Activated CD4-positive, alpha-beta T cell treated with anti-CD3 and anti-CD28 coated beads for 24 hours (primary cell): ENCODE measurements at places on chromosomes 3 and 15.

DNA sequence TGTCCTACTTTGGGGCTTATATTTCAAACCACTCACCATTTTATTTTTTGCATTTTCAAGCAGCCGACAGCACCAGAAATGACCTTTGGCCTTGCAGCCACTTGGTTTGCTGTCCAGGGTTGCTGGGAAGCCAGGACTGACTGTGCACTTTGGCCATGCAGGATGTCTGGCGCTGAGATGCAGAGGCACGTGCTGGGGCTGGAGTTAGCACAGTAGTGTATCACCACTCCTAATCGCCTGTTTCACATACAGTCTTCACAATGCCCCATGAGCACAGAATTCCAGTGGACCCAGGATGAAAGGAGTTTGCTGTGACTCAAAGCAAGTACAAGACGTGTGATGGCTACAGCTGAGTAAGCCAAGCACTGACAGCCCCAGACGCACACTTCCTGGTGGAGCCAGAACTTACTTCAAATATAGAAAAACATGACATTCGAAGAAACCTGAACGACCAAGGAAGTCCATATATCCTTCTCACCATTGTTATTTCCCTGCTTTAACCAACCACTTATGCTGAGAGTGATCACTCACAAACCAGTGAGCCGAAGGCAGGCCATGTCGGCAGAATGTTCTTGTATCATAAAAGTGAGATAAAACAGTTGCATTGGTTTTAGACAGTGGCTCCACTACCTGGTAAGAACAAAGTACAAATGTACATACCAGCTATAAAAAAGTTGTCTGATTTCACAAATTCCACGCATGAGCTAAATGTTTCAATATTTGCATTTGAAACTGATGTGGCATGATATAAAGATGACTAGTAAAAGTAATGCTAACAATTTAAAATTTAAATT lies 16.0 kb downstream of the OCA2 start:
- no peak for DNase-seq

- no peak for DNase-seq
Measured at GRCh38 chr3:168116279-168116678, 20.6 kb upstream of the GOLIM4 start.

- no peak for DNase-seq
Measured at GRCh38 chr3:10927551-10927950, 65.0 kb upstream of the SLC6A1 start.

DNA sequence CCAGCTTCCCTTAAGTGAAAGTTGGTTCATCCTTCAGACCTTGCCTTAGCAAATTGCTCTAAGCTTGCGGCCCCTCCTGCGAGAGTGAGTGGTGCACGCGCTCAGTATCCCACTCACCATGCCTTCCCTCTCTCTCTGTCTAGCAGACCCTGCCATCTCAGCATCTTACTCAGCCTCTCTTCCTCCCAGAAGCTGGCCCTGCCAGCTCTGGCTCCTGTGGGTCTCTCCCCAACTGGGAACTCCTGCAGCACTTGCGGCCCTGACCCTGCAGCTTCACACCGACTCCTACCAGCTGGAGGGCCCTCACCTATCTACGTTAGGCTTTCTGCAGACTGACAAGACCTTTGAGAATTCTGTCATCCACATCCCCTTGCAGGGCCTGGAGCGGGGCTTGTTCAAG lies 286.1 kb upstream of the TLE3 start:
- DNase-seq = no peak

GRCh38 chr3:168531116-168531515 lies 435.4 kb upstream of the GOLIM4 start:
- DNase-seq = no peak

GRCh38 chr15:35306361-35306981 lies 221.4 kb upstream of the NANOGP8 start:
- DNase-seq = no peak

DNA sequence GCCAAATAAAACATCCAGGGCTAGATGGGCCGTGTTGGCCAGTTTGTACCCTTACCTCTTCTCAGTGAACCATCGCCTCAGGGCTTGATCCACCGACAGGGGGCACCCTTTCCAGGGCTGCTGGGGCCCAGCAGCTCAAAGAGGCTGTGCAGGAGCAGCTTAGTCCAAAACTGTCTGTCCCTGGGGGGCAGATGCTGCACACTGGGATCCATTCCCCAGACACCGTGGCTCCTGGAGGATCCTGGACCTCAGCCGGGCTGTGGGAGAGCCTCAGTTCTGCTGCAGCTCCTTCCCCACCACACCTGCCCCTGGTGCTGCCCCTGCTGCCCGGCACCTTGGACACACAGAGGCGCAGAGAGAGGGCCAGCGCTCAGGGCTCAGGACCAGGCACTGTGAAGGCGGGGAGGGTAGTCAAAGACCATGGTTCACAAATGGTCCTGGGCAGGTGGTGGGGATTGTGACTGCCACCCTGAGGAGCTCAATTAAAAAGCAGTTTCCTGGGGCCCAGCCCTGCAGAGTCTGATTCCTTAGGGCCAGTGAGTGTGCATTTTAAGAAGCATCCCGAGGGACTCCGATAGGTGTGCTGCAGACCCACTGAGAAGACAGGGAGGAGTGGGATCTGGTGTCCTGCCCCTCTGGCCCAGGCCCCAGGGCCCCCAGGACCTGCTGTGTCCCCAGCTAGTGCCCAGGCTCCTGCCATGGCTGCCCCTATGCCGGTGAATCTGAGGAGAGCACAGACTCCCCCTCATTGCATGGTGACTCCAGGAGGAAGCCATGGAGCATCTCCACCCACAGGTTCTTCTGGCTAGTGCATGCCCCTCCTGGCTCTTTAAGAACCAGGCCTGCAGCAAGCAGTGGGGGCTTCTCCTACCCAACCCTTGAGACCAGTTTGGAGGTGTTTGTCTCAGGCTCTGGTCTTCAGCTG lies 86.5 kb upstream of the PRR20G start:
- DNase-seq = peak; percentile 6

DNA sequence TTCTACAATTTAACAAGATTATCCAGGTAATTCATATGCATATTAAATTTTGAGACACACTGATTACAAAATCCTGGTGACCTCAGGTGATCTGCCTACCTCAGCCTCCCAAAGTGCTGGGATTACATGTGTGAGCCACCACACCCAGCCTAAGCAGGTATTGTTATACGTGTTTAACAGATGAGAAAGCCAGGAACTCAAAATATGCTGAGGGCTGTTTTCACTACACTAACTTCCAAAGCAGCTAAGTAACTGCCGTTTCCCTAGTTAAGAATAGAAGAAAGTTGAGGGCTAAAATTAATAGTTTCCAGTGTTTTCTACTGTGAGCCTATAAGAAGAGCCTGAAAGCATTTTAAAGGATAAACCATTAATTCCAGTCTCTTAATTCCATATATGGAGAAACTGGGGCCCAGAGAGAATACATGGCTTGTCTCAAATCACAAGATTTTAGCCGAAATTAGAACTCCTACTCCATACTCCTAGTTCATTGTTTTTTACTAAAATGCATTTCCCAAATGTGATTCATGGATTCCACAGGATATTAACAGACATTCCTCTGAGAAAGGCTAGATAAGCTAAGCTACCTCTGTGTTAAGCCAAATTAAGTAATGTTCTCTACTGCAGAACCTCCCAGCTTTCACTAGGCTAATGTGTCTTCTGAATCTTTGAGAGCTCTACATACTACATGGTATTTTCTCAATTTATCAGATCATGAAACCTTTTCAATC lies 17.0 kb upstream of the AVEN start:
- DNase-seq = no peak

- DNase-seq = no peak
Measured at GRCh38 chr15:29208836-29209235, 60.8 kb downstream of the NSMCE3 start.

- DNase-seq = no peak
Measured at GRCh38 chr3:183548262-183548769, 7.2 kb downstream of the KLHL6 start.

DNA sequence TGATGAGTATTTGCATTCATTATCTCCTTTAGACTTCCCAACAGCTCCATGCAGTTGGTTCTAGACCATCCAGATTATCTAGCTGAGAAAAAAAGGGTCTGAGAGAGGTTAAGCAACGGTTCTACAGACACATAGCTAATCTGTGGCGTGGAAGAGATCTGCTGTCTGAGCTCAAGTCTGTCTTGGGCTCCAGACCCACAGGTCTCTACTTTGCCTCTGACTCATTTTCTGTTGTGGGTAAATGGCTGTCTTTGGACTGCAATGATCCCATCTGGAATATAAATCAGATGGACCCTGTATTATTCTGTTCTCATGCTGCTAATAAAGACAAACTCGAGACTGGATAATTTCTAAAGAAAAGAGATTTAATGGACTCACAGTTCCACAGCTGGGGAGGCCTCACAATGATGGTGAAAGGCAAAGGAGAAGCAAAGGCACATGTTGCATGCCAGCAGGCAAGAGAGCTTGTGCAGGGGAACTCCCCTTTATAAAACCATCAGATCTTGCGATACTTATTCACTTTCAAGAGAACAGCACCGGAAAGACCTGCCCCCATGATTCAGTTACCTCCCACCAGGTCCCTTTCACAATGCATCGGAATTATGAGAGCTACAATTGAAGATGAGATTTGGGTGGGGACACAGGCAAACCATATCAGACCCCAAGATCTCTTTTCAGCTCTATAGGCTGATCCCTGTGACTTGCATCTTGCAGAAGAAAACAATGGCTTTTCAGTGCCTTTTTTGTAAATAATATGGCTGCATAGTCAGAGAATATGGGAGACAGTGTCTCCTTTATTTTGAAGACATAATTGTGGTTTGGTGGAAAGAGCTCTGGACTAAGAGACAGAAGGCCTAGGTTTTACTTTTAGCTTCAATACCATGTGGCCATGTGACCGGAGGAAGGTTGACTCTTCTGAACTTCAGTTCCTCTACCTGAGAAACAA lies 24.7 kb downstream of the CEMIP start:
- peak; percentile 20 for DNase-seq

GRCh38 chr3:39169712-39170111 lies 16.3 kb upstream of the CSRNP1 start:
- no peak for DNase-seq

- no peak for DNase-seq
Measured at GRCh38 chr3:56711344-56711743, 28.3 kb upstream of the TASOR start.

DNA sequence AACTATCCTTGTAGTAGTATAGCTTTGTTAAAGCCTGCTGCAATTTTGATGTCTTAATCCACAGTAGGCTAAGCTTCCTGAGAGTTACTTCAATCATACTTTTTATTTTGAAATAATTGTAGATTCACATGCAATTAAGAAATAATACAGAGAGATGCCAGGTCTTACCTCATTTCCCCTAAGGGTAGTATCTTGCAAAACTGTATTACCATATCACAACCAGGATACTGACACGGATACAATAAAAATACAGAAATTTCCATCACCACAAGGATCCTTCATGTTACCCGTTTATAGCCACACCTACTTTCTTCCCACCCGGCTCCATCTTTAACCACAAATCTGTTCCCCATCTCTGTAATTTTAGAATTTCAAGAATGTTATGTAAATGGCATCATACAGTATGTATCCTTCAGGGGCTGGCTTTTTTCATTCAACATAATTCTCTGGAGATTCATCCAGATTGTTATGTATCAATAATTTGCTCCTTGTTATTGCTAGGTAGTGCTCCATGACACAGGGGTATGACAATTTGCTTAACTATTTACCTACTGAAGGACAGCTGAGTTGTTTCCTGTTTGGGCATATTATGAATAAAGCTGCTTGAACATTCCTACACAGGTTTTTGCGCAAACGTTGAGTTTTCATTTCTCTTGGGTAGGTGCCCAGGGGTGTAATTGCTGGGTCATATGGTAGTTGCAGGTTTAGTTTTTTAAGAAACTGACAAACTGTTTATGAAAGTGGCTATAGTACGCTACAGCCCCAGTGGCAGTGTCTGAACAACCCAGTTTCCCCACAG lies 21.6 kb downstream of the BDH1 start:
- DNase-seq = no peak

GRCh38 chr15:88890495-88890894 lies 4.8 kb downstream of the HAPLN3 start:
- no peak for DNase-seq

DNA sequence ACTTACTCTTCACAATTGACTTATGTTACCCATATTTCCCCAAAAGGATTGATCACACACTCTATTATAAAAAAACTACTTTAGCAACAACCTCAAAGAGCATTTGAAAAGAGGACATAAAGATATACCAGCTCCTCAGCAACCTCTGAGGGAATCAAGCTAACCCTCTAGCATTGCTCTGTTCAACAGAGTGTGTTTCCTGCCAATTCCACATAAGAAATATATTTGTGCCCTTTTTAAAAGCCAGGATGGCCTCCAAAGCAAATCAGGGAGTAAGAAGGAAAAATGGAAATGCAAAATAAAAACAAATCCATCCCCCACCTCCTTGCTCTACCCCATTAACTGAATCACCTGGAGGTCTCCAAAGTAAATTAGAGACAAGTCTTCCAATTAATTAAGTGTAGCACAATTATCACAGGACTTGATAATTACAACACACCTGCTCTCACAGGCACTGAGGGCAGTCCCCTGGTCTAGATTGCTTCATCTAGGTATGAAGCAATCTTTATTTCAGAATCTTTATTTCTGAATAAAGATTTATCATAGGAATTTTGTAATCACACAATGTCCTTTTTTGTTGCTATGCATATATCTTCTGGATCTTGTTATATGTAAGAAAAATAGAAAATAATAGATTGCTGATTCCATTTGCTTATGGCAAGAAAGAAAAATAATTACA lies 34.8 kb downstream of the GPR176 start:
- DNase-seq = no peak

GRCh38 chr15:90570643-90571042 lies 40.9 kb downstream of the CRTC3 start:
- DNase-seq = no peak

DNA sequence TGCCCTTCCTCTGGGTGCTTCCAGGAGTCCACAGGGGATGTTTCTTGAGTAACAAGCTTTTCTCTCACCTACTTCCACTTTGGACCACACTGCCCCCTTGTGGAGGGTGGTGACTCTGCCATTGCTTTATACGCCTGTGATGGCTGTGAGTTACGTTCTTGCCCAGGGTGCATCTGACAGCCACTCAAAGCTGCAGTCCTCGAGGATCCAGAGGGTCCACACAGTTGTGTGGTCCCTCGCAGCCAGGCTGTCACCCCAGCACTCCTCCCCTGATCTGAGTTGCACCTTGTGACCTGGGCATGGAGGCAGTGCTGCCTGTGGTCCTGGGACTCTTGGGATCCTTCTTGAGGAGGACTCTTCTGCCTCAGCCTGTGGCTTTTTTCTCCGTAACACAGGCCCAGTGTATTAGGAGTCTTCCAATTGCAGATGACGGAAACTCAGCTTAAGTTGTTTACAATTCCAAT lies 23.4 kb downstream of the FOXL2 start:
- peak; percentile 83 for DNase-seq

- no peak for DNase-seq
Measured at GRCh38 chr15:66702787-66703539, 927 bp downstream of the SMAD6 start.
